ENCODE measurements at places on chromosomes 13 and 19. TPM values are rescaled to one million over a fixed set of nuclear protein-coding genes. Genes with fewer than 3 reads are reported as not detected.

Gene FGF14
- polyA plus RNA-seq, result 1.0 TPM

Gene EXOC3L2
- 1.0 TPM for polyA plus RNA-seq

Gene EPS8L1
- polyA plus RNA-seq, result 12.4 TPM

Gene PSG11
- polyA plus RNA-seq, result 0.37 TPM

Gene SRRM5
- 1.7 TPM for polyA plus RNA-seq

Gene TMEM190
- 6.6 TPM for polyA plus RNA-seq

Gene CGB2
- polyA plus RNA-seq, result not detected

Gene PRODH2
- polyA plus RNA-seq, result 0.21 TPM

Gene SPC24
- polyA plus RNA-seq, result 27.5 TPM

Gene WASF3
- polyA plus RNA-seq, result 22.0 TPM

Gene PRSS57
- polyA plus RNA-seq, result 0.41 TPM

Gene KLF2
- polyA plus RNA-seq, result 42.2 TPM

Gene ZFP36
- polyA plus RNA-seq, result 36.6 TPM

Gene SLC25A41
- 0.26 TPM for polyA plus RNA-seq

Gene ZNF534
- 0.38 TPM for polyA plus RNA-seq

Gene AP3D1
- polyA plus RNA-seq, result 58.5 TPM

Gene NLRP9
- polyA plus RNA-seq, result not detected

Gene KIR2DL1
- 0.13 TPM for polyA plus RNA-seq

Gene GJA3
- 0.18 TPM for polyA plus RNA-seq

Gene ZFR2
- polyA plus RNA-seq, result 0.28 TPM

Gene ANGPTL8
- polyA plus RNA-seq, result 0.41 TPM

Gene POU4F1
- 0.07 TPM for polyA plus RNA-seq

Gene KL
- 6.2 TPM for polyA plus RNA-seq

Gene LYPD3
- 1.4 TPM for polyA plus RNA-seq

Gene PRR22
- 2.9 TPM for polyA plus RNA-seq

Gene TNFAIP8L1
- polyA plus RNA-seq, result 13.6 TPM

Gene FFAR3
- polyA plus RNA-seq, result not detected

Gene ZNF69
- polyA plus RNA-seq, result 10.1 TPM

Gene CA11
- 6.2 TPM for polyA plus RNA-seq

Gene DAND5
- 0.26 TPM for polyA plus RNA-seq

Gene SIGLEC8
- polyA plus RNA-seq, result not detected

Gene BEST2
- polyA plus RNA-seq, result 0.13 TPM

Gene TLE2
- 184 TPM for polyA plus RNA-seq

Gene AP2A1
- polyA plus RNA-seq, result 87.2 TPM
